ENCODE measurements at places on chromosomes 11 and 22. TPM values are rescaled to one million over a fixed set of nuclear protein-coding genes. Genes with fewer than 3 reads are reported as not detected.

Gene KRTAP5-2
- not detected for total RNA-seq

Gene CREB3L1
- total RNA-seq, result 2.4 TPM

Gene C22orf31
- not detected for total RNA-seq

Gene ASPHD2
- total RNA-seq, result 7.3 TPM

Gene SOX6
- 0.36 TPM for total RNA-seq

Gene ADAMTS8
- not detected for total RNA-seq

Gene ELFN2
- total RNA-seq, result 4.6 TPM

Gene ARHGEF17
- 26.4 TPM for total RNA-seq

Gene KCNK4
- total RNA-seq, result not detected

- DNase-seq, result no peak
Observed at GRCh38 chr11:82546661-82547557, 186.8 kb downstream of the FAM181B start.

DNA sequence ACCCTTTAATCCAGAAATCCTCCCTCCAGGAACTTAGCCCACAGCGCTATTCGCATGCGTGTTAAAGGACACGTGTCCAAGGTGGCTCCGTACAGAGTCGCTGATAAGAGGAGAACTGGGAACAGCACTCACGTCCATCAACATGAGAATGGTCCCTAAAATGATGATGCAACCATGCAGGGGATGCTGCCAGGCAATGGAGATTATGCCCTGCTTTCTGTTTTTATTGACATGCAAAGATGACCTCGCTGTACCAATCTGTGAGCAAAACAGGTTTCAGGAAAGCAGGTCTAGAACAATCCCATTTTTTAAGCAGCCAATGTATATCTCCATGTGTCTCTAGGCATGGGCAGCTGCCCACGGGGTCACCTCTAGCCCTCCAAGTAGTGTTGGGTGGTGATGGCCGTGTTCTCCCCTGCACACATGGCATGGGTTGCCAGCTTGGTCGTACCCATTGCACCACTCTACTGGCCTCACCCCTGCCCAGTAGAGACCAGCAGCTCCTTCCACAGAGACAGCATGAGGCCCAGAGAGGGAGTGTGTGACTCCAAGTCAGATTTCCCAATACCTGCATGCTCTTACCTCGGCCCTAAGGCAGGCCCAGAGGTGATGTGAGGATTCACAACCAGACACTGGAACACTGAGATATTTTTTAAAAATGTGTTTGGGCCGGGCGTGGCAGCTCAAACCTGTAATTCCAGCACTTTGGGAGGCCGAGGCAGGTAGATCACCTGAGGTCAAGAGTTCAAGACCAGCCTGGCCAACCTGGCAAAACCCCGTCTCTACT lies 68.3 kb upstream of the LINC01488 start:
- DNase-seq, result no peak

- DNase-seq, result no peak
Observed at GRCh38 chr22:39303358-39303757, 16.1 kb downstream of the RPL3 start.

- DNase-seq, result no peak
Observed at GRCh38 chr11:129699711-129700304, 115.8 kb upstream of the TMEM45B start.

DNA sequence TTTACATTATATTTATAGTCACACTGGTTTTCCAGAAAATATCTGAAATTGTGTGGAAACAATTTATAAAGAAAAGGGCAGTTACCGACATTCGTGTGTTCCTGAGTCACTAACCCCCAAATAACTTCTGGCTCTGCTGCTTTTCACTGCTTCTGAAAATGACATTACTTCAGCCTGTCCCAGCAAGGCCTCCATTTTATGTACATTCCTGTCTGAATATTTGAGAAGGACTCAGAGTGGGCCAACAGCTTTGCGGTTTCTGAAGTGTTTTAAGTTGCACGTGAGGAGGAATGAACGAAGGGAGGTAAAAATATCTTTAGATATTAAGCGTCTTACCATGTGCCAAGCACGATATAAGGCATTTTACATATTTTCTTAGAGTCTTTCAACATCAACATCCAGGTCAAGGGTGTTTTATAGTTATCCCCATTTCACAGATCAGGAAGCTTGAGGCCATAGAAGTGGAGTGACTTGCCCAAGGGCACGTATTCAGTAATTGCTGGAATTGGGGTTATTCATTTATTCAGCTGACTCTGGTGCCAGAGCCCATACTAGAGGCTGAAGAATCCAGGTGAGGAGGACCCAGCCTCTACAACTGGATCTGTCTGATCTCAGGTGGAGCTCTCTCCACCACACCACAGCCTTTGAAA lies 30.8 kb upstream of the WNT11 start:
- DNase-seq, result no peak

- DNase-seq, result no peak
Observed at GRCh38 chr11:83720675-83721074, 434.5 kb upstream of the CCDC90B start.

- no peak for DNase-seq
Observed at GRCh38 chr11:133697161-133697560, 148.2 kb downstream of the SPATA19 start.

- DNase-seq, result no peak
Observed at GRCh38 chr11:65620666-65621065, 5.1 kb downstream of the PCNX3 start.

DNA sequence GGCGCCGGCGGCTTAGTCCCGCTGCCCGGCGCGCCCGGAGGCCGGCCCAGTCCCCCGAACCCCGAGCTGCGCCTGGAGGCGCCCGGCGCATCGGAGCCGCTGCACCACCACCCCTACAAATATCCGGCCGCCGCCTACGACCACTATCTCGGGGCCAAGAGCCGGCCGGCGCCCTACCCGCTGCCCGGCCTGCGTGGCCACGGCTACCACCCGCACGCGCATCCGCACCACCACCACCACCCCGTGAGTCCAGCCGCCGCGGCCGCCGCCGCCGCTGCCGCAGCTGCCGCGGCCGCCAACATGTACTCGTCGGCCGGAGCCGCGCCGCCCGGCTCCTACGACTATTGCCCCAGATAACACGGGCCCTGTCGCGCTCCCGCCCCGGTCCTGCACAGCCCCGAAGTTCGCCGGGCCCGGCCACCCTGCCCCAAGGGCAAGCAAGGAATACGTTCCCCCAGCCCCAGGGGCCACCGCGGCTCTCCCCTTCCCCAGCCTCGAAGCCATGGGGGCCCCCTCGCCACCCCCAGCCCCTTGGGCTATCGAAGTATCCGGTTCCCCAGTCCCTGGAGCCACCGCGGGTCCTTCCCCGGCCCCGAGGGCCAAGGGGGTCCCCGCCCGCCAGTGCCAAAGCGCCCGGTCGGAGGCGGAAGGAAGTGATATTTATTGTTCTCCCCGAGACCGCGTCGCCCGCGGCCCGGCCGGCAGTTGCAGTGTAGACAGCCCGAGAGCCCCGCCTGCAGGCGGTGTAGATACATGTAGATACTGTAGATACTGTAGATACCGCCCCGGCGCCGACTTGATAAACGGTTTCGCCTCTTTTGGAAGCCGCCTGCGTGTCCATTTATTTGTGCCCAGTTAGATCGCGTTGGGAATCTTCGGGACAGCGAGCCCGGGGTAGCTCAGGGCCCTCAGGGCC lies 6.2 kb downstream of the TBX1 start:
- DNase-seq, result no peak

DNA sequence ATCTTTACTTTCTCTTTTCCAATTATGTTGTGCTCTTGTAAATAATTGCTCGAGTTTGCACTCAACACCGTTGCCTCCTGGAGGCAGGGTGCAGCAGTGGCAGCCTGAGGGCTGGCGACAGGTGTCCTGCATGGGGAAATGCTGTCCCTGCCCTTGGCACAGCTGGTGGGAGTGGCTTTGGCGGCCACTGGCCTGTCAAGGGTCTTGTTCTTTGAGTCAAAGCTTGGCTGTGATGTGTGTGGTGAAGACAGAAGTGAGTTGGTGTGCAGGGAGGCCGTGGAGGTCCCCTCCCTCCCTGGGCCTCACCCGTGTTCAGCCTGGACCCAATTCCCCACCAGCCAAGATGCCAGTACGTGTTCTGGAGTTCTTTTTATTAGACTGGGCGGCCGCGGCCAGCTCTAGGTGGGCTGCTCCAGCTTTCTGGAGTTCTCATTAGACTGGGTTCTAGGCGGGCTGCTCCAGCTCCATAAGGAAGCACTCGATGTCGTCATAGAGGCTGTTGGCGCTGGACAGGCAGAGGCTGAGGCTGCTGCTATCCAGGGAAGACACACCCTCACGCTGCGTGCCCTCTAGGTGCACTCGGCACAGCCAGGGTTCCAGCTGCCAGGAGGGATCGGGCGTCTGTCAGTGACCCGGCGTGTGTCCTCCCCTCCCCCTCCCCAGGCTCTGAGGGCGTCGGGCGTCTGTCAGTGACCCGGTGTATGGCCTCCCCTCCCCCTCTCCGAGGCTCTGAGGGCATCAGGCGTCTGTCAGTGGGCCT lies 3.4 kb downstream of the IRF7 start:
- no peak for DNase-seq

DNA sequence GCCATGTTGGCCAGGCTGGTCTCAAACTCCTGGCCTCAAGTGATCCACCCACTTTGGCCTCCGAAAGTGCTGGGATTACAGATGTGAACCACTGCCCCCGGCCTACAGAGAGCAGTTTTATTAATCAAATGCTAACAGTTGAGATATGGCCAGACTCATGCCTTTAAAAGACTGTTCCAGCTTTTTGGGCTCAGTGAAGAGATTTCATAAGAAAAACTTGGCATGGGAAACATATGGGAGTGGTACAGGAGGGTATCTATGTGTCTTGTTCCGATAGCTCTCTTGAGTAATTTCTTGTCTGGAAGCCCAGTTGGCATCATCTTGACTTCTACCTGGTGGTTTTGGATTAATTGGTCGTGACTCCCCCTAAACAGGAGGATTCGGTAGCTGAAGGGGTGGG lies 8.2 kb upstream of the SLC37A4 start:
- no peak for DNase-seq

DNA sequence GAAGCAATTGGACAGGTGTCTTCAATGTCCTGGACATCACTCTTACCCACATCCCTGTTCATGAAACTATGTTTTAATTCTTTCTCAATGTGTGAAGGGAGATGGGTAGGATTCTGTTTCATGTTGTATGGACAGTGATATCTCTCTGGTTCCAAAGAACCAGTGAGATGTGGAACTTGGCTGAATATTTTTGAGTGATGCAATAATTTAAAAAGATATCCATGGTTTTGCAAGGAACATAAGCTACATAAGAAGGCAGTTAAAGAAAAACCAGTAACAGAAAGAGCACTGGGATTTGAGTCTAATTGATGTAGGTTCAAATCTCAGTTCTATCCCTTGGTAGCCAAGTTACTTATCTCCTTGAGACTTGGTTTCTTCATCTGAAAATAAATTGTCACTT lies 7.7 kb upstream of the ELF5 start:
- no peak for DNase-seq

- no peak for DNase-seq
Observed at GRCh38 chr11:8347978-8348377, 84.3 kb upstream of the LMO1 start.

DNA sequence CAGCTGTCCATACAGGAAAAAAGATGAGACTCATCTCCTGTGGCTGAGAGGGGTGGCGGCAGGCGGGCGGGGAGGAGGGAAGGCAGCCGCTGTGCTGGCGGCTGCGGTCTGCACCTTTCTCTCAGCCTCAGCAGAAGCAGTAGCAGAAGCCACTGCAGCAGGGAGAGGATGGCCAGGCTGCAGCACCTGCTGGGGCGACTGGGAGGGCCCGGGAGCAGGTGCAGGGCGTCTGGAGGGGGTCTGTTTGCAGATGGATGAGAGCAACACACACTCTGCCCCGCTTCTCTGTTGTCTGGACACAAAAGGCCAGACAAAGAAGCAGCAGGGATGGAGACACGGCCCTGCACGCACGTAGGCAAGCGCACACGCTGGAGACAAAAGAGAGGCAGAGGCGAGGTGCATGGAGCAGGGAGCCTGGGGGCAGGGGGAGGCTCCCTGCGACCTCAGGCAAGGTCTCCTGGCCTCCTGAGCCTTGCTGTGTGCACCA lies 9.3 kb upstream of the MIAT start:
- no peak for DNase-seq

DNA sequence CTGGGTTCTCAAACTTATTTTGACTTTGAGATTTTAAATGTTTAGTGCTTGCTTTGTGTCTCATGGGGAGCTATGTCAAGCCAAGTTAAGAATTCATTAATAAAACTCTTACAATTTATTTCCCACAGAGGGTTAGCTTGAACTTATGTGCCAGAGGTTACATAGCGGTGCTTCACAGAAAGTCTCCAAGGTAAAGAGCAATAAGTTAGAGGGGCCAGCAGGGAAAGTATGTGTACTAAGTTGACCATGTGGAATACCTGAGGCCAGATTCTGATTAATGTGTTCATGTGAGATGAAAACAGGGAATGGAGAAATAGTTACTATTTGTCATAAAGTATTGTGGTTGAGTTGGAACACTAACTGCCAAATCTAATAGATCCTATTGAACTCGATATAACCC lies 149.3 kb downstream of the TMEM135 start:
- no peak for DNase-seq

DNA sequence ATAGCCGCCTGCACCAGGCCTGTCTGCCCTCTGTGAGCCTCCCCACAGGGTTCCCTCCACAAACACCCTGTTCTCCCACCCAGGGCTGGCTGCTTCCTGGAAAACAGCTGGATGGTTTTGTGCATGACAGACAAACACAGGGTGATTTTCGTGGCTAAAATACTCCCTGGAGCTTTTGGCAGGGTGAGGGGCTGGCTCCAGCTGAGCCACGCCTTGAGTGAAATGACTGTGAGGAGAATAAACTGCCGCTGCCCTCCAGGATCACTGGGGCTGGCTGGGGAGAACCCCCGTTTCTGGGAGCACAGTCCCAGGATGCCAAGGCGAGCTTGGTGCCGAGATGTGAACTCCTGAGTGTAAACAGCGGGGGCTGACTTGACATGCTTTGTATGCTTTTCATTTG lies 20.3 kb upstream of the PPP6R3 start:
- DNase-seq, result no peak

GRCh38 chr22:49918911-49919881 lies 762 bp downstream of the CRELD2 start:
- no peak for DNase-seq

DNA sequence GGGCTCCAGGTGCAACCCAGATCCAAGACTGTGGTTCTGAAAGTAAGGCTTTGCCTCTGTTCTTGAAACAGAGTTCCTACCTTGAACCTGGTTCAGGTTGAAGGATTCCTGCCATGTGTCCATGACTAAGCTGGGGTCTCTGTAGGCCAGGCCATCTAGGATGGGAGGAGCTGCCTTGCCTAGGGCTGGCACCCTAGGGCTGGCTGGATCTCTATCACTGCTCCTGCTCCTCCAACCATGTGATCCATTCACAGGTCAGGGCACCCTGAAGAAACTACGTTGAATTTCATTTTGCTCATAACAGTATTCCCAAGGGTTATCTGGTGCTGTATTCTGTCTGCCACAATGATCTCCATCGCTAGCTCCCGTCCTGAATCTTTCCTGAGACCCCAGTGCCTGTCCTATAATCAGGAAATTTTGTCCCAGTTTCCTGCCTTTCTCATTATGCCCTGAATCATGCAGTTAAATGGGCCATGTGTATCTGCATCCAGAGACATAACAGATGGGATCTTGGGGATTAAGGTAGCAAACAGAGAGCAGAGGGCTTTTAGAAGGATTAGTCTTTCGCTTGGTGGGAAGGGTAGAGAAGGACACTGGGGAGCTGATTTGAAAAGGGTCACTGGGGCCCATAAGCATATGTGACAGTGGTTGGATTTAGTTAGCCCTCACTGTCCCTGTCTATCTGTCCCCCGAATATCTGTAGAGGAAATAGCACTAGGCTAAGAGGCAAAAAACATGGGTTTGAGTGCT lies 98.2 kb upstream of the MTMR2 start:
- no peak for DNase-seq

GRCh38 chr11:115167456-115167855 lies 336.8 kb downstream of the CADM1 start:
- DNase-seq, result no peak
